NCI-H748 treated with DMSO at 0.1 percent for 48 hours (cell line): ENCODE measurements at places on chromosomes 11 and 22.

DNA sequence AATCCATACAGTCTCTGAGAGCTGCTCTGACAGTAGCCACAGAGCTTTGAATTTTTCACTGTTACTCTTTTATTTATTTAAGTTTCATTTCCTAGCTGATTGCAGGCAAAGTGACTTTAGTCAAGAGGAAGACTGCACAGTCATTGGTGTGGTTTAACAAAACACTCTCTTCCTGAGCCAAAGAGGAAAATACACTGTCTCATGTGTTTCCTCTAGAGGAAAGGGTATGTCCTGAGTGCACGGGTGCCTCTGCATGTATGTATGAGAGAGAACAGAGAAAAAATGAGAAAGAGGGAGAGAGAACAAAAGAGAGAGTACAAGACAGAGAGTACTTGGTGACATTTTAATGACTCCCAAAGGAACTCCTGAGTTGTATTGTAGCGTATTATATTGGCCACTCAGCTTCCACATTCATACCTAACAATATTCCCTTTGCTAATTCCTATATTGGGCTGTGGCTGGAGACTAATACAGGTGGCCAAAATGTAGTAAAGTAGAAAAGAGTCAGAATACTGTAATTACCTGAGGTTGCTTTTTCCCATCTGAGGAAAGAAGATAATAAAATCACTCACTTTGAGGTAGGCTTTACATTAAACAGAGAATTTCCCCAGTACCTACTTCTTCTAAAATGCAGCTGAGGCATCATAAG is at the start of gene OR4D9:
TSS of gene OR4D9 (plus strand) at position 599 of the 649 bp plus-strand sequence. CDS start 3,374 bp downstream, outside the sequence.
- no peak for DNase-seq

GRCh38 chr11:70606248-70606950 is 208.1 kb downstream of the CTTN start:
- no peak for DNase-seq

- DNase-seq, result no peak
Observed at GRCh38 chr11:133966921-133967598, 10.3 kb upstream of the IGSF9B start.

GRCh38 chr11:111765320-111765983 is 737 bp downstream of the PPP2R1B start:
- no peak for DNase-seq

GRCh38 chr11:80686889-80687288 is 1246.1 kb upstream of the TENM4 start:
- no peak for DNase-seq

DNA sequence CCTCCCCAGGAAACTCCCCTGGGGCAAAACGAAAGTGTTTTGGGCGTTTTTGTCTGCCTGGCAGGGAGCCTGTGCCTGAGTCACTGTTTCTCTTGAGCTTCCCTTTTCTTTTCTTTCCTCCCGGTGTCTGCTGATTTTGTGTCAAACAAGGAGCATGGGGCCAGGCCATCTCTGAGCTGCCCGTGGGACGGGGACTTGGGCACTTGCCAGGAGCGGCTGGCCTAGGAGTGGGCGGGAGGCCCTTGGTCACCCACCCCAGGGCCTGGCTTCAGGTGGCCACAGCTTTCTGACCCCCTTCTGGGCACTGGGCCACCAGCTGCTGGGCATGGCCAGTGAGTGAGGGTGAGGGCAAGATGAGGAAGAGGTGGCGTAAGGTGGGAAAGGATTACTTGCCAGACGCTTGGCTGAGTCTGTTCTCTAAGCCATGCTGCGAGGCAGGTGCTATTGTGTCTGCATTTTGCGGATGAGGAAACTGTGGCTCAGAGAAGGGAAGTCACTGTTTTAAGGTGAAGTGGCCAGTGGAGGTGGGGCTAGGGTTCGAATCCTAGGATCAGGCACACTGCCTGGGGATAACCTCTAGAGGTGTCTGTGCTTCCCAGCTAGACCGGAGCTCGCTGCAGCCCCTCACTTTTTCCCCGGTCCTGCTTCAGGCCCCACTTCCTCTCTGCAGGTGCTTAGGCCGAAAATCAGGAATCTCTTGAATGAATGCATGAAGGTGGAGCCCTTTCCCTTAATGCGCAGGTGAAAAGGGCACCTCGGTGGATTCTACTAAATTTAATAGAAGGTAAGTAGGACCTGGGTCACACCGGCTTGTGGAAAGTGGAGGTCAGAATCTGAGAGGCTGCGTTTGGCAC is 7.8 kb upstream of the NFAM1 start:
- no peak for DNase-seq

- no peak for DNase-seq
Observed at GRCh38 chr11:70707821-70708220, 309.5 kb downstream of the CTTN start.

DNA sequence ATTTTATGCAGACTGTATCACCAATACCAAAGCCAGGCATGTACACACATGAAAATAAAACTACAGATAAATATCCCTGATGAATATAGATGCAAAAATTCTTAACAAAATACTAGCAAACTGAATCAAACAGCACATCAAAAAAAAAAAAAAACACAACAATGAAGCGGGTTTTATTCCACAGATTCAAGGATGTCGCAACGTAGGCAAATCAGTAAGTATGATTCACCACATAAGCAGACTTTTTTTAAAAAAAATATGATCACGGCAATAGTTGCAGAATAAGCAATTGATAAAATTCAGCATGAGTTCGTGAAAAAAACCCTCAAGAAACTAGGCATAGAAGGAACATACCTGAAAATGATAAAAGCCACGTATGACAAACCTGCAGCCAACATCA is 21.3 kb downstream of the OR51F1 start:
- DNase-seq, result no peak
